ENCODE measurements at places on chromosomes 12 and 14. TPM values are rescaled to one million over a fixed set of nuclear protein-coding genes. Genes with fewer than 3 reads are reported as not detected.

- DNase-seq = no peak
- no peak overlapping the region for H3K4me3 ChIP-seq
- H3K27me3 ChIP-seq = no peaks in the 10 kb centered on the region
- H3K4me1 ChIP-seq = peaks cover 7% of the 10 kb centered on the region
- H3K27ac ChIP-seq = peak overlapping the region; percentile 38
Measured at GRCh38 chr12:91272461-91273063, 89.9 kb upstream of the DCN start.

DNA sequence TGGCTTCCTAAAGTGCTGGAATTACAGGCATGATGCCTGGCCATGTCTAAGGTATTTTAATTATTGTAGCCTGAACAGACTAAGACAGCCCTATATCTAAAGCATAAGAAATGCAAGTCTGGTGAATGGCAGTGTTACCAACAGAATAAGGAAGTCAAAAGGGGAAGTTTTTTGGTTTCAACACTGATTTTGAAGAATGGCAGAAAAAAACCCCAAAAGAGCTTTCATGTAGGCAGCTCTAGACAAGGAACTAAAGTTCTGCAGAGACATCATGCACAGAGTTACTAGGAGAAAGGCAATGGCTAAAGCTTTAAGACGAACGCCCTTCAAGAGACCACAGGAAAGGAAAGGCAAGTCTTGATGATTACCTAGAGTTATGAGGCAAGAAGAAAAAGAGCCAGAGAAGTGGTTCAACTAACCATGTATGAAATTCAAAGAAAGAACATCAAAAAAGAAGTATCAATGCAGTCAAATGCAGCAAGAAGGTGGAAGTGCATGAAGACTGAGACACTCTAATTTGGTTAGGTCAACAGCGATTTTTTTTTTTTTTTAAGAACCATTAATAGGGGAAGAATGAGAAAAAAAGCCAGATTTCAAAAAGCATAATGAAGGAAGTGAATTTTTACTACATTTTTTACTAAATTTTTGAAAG, 50.8 kb downstream of the RPS6KA5 start:
- H3K4me3 ChIP-seq = no peak overlapping the region
- no peaks in the 10 kb centered on the region for H3K27me3 ChIP-seq
- no peaks in the 10 kb centered on the region for H3K36me3 ChIP-seq
- H3K27ac ChIP-seq = no peak overlapping the region
- no peaks in the 10 kb centered on the region for H3K4me1 ChIP-seq

- no peaks in the 10 kb centered on the region for H3K36me3 ChIP-seq
- H3K4me1 ChIP-seq = peaks cover 9% of the 10 kb centered on the region
- H3K27ac ChIP-seq = no peak overlapping the region
- no peak for DNase-seq
- H3K4me3 ChIP-seq = no peak overlapping the region
Measured at GRCh38 chr12:3680919-3681594, 71.9 kb downstream of the CRACR2A start.

GRCh38 chr12:131636266-131636665, 74.6 kb upstream of the SFSWAP start:
- H3K4me3 ChIP-seq = no peak overlapping the region
- H3K27ac ChIP-seq = no peak overlapping the region
- H3K36me3 ChIP-seq = no peaks in the 10 kb centered on the region
- H3K4me1 ChIP-seq = peaks cover 8% of the 10 kb centered on the region
- no peaks in the 10 kb centered on the region for H3K27me3 ChIP-seq

GRCh38 chr12:94597268-94597667, 53.1 kb downstream of the TMCC3 start:
- H3K27me3 ChIP-seq = no peaks in the 10 kb centered on the region
- H3K36me3 ChIP-seq = no peaks in the 10 kb centered on the region

DNA sequence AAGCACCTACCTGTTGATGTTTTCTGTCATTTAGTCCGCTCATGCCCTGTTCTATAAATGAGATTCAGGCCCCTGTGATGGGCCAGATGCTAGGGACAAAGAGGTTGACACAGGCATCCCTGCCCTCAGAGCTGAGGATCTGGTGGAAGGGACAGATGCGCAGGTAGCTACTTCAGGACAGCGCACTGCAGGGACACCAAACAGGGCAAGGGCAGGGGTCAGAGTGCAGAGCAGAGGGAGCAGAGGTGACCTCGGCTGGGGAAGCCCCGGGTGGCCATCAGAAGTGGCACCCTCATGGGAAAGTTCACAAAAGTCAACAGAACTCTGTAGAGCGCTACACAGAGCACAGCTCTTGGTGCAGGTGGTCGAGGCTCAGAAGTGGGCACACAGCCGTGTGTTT, 5.6 kb upstream of the PNMA1 start:
- H3K4me1 ChIP-seq = peaks cover 65% of the 10 kb centered on the region
- no peak overlapping the region for H3K27ac ChIP-seq
- DNase-seq = no peak
- H3K36me3 ChIP-seq = peaks cover 16% of the 10 kb centered on the region
- H3K4me3 ChIP-seq = peak overlapping the region; percentile 88
- no peaks in the 10 kb centered on the region for H3K27me3 ChIP-seq

Gene B4GALNT3
- total RNA-seq = 2.6 TPM

Gene MPHOSPH9
- 95.4 TPM for total RNA-seq

Gene PGF
- total RNA-seq = 2.9 TPM
